ENCODE measurements at places on chromosomes 6 and 20.

DNA sequence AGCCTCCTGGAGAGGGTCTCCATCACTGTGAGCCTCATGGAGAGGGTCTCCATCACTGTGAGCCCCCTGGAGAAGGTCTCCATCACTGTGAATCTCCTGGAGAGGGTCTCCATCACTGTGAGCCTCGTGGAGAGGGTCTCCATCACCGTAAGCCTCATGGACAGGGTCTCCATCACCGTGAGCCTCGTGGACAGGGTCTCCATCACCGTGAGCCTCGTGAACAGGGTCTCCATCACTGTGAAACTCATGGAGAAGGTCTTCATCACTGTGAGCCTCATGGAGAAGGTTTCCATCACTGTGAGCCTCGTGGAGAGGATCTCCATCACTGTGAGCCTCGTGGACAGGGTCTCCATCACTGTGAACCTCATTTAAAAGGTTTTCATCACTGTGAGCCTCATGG, 140.0 kb downstream of the ERMARD start:
- DNase-seq, result no peak

DNA sequence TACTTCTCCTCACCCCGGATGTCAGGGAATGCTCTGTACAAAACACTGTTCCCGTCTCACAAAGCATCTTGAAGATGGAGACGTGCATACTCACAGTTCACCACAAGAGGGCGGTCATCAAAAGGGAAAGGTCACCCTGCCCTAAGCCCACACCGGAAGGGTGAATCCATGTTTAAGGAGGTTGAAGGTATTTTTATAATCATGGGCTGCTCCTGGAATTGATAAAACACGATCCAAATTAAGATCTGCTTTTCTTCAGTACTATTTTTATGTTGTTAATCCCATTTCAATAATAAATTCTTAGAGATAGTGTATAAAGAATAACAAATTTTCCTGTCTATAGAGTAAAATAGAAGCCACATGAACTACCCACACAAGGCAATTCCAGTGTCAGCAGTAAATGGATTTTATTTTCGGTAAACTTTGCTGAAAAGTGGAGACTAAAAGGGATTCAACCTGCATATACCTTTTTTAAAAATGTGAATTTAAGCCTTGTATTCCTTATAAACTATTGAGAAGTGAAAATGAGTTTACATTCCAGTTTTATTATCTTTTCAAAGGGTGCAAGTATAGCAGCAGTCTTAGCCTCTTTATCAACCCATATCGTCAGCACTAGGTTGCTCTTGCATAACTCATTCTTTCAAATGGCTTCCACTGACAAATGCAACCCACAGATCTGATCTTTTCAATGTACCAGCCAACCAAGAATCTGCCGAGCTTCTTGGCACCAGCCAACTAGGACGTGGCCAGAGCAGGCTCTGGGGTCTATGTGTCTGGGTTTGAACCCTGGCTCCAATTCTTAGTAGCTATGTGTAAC, 79.7 kb upstream of the MBOAT1 start:
- DNase-seq, result peak; percentile 79

DNA sequence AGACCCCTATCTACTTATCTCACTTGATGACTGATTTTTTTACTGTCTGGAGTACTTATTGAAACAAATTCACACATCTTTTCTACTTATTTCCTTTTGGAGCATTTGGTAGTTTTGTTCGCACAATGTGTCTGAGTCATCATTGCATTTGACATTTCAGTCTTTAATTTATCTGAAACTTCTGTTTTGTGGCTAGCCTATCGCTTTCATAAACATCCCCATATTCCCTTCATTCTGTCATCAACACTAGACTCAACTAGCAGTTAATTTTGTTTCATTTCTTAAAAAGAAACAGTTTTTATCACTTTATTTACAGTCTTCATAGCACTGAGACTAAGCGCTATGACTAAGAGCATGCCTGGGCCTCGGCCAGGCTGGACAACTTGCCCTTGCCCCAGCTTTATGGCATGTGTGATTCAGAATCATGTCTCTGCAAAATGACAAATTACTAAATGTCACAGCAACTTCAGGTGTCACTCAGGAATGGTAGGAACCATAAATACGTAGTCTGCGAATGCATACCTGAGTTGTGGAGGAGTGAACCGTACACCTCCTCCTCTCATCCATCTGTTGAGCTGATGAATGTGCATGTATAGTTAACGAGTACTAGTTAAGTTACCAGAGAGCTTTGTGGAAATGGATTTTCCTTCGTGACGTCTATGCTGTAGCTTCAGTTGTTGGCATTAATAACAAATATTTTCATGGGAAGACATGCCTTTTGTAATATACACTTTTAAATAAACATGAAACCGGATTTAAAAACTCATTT, 16.2 kb downstream of the L3MBTL3 start:
- peak; percentile 9 for DNase-seq

DNA sequence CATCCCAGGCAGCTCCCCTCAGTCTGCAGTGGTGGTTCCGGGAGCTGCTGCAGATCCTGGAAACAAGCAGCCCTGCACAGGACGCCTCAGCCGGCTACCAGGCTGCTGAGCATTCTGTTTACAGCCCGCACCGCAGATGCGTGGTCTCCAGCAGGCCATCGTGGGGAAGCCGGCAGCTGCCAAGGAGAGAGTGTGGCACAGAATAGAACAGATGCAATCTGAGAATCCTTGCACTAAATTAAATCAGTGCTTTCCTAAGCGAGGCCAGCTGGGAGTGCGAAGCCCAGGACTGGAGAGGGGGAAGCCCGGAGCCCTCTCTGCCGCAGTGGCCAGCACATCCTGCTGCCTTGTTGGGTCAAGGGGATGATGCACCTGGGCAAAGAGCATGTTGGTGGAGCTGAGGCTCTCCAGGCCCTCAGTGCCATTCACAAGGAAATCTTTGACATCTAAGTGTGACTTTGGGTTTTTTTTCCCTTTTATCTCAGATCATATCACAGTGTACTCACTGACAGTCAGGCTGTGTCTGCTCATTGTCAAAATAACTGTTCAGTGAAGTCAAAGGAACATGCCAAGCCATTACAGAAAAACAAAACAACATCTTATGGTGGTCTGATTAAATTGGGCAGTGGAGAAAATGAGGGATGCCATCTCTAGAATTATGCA, 118.1 kb downstream of the SYNDIG1 start:
- no peak for DNase-seq

DNA sequence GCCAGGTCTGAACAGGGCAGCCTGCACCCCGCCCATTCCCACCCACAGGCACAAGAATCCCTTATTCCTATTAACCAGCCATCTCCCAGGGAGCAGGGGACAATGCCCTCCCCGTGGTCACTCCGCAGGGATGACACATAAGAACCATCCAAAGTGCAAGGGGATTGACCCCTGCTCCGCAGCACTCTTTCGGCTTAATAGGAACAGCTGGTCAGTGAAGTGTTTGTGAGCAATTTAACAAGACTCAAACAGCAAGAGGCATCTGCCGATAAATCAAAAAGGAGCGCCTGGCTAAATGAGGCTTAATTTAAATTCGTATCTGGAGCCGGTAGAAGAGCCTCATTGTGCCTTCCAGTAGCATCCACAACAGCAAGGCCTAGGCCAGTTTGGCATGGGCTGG, 389.4 kb downstream of the RNGTT start:
- no peak for DNase-seq

GRCh38 chr20:62876501-62876901, 14.9 kb upstream of the TCFL5 start:
- no peak for DNase-seq

DNA sequence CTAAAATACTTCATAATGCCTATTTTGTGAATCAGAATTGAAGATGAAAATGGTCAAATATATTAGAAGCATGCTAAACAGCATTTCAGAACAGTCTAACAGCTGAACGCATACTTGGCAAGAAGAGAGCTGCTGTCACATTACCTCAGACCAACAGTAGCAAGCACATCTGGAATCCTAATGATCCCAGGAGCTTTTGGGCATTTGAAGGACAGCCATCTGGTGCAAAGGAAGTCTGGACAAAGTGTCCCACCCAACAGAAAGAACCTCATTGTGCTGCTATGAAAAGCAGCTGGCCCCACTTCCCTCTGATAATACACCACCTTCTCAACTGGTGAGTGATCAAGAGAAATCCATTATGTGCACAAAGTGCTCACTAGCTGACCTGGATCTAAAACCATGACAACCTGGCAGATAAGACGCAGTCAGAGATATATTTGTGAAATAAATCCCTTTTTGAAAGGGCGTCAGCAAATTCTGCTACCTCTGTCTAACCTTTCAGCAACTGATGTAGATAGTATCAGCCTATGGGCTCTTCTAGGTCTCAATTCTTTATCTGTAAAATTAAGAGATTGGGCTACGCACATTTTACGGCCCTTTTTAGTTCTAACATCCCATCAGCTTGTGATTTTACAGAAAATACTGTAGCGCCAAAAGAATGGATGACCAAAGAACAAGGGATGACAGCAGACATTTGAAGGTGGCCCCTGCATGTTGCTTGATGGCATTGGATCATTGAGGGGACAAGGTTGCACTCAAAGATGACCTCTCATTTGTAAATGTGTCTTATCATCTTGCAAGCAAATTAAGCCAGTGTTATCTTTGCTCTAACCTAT, 78.7 kb downstream of the SGK1 start:
- DNase-seq, result no peak

- no peak for DNase-seq
Observed at GRCh38 chr20:460707-461106, 1.6 kb downstream of the TBC1D20 start.

DNA sequence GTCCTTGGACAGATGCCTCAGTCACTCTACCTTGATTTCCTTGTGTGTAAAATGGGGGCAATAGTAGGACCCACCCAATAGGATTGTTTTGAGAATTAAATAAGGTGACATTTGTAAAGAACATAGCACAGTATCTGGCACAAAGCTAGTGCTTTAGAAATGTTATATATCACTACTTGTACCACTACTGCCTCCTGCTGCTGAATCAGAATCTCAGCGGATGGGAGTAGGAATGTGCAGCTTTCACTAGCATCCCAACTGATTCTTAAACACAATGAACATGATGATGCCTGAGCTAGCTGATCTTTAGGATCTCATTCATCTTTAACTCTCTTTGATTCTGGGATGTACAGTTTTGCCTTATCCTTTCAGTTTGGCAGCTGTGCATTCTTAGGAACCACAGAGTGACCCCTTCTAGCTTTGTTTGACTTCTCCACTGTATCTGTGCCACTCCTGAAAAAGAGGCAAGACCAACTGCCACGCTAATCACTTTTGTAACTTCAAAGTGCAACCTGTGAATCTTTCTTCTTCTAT, 7.2 kb downstream of the PBOV1 start:
- DNase-seq, result no peak

DNA sequence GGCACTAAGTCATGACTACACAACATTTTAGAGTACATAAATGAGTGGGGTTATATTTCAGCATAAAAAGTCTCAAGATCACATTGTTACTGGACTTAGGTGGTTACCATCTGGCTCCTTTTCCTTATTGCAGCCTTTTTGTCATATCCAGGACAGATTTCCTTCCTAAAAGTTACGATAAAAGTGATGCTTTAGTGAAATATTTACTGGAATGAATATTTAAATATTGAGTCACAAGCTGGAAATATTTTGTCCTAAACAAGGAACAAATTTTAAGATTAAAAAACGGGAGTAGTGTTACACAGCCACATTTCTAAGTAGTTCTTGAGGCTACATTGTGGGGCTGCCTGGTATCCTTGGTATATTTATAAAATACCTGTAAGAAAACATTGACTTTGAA, 52.2 kb downstream of the CDC40 start:
- no peak for DNase-seq

GRCh38 chr6:76633259-76633658, 560.8 kb upstream of the IMPG1 start:
- no peak for DNase-seq

- no peak for DNase-seq
Observed at GRCh38 chr6:11769811-11770545, 8.6 kb downstream of the ADTRP start.

DNA sequence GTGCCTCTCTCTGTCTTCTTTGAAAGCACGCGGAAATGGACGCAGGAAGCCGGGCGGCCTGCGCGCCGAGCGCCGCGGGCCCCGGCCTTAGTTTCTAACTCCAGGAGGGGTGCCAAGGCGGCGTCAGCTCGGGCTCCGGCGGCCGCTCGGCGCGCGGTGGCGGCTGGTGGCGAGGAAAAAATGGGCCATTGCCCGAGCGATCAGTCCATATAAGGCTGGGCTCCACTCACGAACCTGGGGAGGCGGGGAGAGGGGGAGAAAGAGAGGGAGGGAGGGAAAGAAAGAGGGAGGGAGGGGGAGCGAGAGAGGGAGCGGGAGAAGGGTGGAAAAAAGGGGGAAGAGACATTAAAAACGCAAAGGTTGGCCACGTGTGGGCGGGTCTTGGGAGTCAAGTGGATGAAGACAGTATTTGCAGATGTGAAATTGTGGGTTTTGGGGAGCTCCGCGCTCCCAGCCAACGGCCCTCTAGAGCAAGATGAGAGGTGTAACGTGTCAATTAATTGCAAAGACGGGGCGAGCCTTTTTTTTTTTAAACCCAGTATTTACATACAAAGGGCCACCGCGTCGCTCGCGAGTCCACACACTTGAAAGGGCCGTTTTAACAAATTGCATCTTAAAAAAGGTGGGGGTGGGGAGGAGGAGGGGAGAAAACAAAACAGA, at the start of gene NKX2-2:
TSS of gene NKX2-2 (minus strand) at position 184 of the 660 bp plus-strand sequence. CDS start 395 bp downstream, outside the sequence.
- DNase-seq, result no peak

DNA sequence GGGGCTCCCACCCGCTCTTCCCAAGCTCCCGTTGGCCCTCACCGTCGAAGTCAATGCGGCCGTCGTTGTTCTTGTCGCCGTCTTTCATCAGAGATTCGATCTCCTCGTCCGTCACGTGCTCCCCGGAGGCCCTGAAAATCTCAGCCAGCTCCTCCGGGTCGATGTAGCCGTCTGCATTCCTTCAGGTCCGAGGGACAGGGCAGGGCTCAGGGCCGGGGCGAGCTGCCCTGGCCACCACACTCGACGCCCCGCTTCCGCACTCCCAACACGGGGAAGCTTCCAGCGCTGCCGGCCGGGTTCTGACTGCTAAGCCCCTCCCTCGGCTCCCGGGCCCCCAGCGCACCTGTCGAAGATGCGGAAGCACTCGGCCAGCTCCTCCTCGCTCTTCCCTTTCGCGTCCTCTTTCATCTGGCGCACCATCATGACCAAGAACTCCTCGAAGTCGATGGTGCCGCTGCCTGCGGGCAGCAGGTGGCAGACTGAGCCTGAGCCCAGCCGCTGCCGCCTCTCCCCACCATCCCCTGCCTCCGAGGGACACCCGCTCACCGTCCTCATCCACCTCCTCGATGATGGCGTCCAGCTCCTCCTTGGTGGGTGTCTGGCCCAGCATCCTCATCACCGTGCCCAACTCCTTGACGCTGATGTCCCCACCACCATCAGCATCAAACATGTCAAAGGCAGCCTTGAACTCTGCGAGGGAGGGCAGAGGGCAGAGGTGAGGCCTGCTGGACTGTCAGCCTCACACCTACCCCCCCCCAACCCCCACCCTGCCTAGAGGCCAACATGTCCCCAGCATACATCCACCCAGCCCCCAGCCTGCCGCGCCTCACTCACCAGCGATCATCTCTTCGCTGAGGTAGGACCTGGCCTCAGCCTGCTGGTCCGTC, 2.9 kb downstream of the TNNC2 start:
- peak; percentile 58 for DNase-seq

GRCh38 chr20:49100972-49101371, 54.9 kb downstream of the CSE1L start:
- DNase-seq, result peak; percentile 4

- no peak for DNase-seq
Observed at GRCh38 chr6:32799168-32799567, 17.6 kb downstream of the HLA-DOB start.
